ENCODE measurements at places on chromosomes 11 and 22.

- DNase-seq, result no peak
Measured at GRCh38 chr22:26452236-26453016, 23.4 kb downstream of the ASPHD2 start.

DNA sequence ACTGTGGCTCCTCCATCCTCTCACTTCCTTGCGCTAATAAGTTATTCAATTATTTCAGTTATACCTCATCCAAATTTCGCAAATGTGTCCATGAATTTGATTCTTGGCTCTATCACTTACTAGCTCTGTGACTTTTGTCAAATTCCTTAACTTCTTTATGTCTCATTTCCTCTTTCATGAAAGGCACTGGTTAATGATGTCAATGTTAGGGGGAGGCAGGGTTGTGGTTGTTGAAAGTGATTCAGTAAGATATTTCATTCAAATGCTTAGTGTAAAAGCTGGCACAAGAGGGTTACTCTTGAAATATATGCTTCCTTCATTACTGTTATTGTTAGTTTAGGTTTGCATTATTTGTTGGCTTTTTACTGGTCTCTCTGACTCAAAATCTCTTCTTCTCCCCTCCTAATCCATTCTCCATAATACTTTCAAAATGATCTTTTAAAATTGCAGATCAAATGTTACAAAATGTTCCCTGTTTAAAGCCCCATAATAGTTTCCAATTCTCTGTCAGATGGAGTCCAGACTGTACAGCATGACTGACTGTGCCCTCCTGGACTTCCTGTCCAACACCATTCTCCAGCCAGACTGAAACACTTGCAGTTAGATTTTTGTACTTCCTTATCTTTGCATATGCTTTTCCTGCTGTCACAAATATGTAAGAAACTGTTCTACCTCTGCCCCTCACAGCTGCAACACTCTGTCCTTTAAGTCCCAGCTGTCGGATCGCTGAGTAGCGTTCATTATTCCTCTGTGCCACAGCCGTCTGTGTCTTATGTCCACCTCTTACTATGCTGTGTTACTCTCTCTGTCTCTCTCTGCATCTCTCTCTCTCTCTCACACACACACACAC lies 510.6 kb upstream of the RAG2 start:
- no peak for DNase-seq

DNA sequence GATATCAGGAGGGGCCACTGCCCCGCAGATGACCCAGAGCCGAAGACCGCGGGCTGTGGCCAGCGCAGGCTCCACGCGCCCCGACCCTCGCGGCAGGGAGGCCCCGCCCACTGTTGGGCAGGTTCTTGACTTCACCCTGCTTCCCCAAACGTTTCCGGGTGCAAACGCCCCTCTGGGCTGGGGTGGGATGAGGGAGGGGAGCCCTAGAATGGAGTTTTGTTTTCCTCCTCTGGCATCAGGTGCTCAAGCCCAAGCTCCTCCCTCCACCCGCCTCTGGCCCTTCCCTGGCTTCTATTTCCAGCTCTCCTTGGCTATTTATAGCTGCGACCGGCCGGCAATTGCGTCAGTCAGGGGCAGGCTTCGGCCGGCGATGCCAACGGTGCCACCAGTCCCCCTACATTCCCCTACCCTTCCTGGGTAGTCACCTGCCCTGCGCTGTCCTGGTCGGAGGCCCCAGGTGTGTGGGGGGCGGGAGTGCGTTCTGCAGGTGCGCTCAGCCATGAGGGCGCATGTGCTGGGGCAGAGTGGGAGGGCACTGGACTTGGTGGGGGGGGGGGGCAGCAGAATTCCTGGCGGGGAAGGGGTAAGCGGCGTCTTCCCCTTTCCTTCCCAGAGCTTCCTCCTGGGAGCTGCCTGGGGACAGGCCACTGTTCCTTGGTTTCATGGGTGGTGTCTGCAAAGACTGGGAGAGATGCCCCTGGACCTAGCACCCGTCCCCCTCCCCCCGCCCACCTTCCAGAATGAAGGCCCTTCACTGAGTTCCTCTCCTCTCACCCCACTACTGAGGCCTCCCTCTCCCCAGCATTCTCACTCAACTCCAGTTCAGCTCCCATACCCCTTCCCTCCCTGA lies 23.6 kb downstream of the DUSP8 start:
- DNase-seq, result no peak

- DNase-seq, result no peak
Measured at GRCh38 chr22:27093422-27093821, 436.0 kb downstream of the MIAT start.

- no peak for DNase-seq
Measured at GRCh38 chr22:42430528-42431125, 1.6 kb downstream of the NFAM1 start.

DNA sequence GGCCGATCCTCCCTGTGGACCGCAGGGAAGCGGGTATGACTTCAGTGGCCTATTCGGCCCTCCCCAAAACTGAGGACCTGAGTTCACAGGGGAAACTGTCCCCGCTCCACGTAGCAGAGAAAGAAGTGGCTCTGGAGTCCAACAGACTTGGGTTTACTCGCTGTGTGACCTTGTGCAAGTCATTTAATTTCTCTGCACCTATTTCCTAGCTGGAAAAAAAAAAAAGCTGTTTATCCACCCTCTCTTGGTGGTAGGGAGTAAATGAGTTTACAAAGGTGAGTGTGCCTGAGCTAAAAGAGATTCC lies 2.2 kb downstream of the SPON1 start:
- no peak for DNase-seq

GRCh38 chr22:45631140-45631840 lies 40.3 kb upstream of the ATXN10 start:
- no peak for DNase-seq

DNA sequence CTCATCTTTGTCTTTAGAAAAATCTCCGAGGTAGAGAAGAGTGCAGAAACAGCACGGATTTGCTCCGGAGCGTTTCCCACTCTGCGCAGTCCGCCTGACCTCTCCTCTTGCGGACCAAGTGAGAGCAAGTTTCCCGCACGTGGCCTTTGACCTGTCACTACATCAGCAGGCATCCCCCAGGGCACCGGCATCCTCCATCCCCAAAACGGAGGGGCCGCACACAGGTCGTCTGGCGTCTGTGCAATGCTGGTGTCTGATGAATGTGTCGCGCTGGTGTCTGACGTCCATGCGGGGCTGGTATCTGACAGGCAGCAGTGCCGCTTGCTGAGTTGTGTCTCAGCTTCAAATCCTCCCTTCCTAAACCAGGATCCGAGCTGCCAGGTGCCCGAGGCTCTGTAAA lies 739 bp upstream of the MRGPRE start:
- DNase-seq, result no peak

DNA sequence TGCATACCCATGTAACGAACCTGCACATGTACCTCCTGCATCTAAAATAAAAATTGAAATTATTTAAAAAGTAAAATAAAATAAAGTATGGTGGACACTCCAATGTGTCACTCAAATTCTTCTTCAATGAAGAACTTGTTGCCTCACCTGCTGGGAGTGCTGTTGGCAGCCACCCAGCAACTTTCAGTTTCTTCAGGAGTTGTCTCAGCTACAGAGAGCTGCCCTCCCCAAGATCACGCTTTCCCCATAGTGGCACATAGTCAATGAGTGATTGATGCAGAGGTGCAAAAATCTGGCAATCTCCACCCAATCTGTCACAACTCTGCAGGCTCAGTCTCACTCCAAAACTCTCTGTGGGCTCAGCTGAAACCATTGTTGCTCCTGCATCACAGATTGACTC lies 92.3 kb upstream of the C11orf87 start:
- DNase-seq, result no peak

DNA sequence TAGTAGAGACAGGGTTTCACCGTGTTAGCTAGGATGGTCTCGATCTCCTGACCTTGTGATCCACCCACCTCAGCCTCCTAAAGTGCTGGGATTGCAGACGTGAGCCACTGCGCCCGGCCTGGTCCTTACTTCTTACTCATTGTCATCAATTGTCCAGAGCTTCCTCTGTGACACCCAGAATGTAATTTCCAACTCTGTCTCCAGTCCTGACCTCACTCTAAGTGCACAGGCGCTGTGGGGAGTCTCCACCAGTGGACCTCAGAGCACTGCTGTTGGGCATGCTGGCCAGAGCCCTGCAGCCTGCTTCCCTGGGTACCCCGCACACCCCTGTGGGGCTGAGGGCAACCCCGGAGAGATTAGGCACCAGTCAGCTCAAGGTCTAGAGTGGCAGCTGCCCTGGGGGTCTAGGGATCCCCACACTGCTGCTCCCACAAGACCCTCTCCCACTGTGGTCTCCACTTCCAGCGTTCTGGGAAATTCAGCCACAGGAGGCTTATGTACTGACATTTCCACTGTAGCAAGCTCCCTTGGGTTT lies 1140.3 kb downstream of the TBC1D22A start:
- no peak for DNase-seq

GRCh38 chr11:110939471-110939870 lies 227.2 kb upstream of the ARHGAP20 start:
- no peak for DNase-seq

- DNase-seq, result no peak
Measured at GRCh38 chr11:32830413-32830738, 649 bp downstream of the PRRG4 start.

GRCh38 chr11:32050264-32050663 lies 40.6 kb upstream of the RCN1 start:
- no peak for DNase-seq

DNA sequence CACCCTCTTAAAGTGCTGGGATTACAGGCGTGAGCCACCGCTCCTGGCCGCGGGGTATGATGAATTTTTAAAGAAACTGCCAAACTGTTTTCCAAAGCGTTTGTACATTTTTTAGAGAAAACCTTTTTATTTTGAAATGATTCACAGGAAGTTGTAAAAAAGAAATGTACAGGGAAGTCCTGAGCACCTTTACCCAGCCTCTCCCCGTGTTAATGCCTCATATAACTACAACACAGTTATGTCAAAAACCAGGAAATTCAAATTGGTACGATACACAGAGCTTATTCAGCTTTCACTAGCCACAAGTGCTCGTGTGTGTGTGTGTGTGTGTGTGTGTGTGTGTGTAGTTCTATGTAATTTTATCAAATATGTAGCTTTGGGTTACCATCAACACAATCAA lies 7.0 kb upstream of the FAM118A start:
- DNase-seq, result no peak

GRCh38 chr11:27464289-27464696 lies 8.3 kb downstream of the LGR4 start:
- no peak for DNase-seq

GRCh38 chr22:43253839-43254238 lies 66.9 kb upstream of the TTLL12 start:
- no peak for DNase-seq

- DNase-seq, result no peak
Measured at GRCh38 chr11:33362051-33362910, 105.1 kb downstream of the HIPK3 start.

DNA sequence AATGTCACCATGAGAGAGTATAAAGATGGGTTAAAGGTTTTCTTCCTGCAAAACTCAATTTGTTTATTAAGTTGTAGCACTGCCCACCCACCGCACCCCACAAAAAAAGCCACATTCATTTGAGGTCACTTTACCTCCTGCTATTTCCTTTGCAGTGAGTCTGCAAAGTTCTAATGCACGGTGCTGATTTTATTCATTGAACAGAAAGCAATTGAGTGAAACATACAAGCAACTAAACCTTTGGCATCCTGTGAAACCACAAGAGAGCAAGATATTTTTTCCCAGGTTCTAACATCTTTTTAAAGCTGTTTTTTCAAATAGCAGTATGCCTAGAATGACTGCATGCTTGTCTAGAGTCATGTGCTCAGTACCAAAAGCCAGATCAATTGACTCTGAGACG lies 39.0 kb downstream of the RRAS2 start:
- DNase-seq, result no peak

GRCh38 chr11:65503949-65504673 lies 5.3 kb downstream of the MALAT1 start:
- DNase-seq, result no peak

Measured in NCI-H2081 treated with DMSO at 0.1 percent for 48 hours (cell line).